ENCODE measurements at places on chromosomes 13 and 19.

DNA sequence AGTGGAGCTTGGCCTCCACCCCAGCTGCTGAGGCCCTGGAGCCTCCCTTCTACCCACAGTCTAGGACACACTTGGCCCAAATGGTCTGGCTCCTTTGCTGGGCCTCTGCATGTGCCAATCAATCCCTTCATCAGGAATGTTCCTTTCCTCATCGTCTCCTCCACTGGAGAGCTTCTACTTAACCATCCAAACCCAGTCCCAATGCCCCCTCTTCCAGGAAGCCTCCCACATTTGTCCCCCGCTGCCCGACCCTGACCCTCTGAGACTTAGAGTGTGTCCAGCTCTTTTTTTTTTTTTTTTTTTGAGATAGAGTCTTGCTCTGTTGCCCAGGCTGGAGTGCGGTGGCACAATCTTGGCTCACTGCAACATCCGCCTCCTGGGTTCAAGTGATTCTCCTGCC lies 2.5 kb downstream of the DUS3L start:
- DNase-seq, result no peak

DNA sequence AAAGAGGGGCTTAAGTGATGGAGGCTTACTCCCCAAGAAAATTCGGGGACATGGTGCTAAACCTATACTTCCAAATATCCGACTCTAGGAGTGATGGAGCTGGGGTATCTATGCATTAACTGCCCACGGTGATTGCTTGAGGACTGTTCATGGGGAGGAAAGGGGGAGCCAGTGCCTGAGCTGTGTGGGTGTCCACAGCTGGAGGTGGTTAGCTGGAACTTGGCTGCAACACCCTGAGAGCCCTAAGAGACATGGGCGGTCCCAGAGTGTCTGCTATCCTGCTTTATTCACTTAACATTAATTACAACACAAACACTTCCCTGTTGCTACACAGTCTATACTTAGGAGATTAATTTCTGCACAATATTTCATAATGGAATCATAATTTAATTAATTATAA lies 28.1 kb upstream of the POMP start:
- DNase-seq, result no peak

GRCh38 chr13:101866889-101867581 lies 414.6 kb downstream of the ITGBL1 start:
- no peak for DNase-seq

GRCh38 chr19:48218997-48219396 lies 36.7 kb downstream of the CARD8 start:
- no peak for DNase-seq

DNA sequence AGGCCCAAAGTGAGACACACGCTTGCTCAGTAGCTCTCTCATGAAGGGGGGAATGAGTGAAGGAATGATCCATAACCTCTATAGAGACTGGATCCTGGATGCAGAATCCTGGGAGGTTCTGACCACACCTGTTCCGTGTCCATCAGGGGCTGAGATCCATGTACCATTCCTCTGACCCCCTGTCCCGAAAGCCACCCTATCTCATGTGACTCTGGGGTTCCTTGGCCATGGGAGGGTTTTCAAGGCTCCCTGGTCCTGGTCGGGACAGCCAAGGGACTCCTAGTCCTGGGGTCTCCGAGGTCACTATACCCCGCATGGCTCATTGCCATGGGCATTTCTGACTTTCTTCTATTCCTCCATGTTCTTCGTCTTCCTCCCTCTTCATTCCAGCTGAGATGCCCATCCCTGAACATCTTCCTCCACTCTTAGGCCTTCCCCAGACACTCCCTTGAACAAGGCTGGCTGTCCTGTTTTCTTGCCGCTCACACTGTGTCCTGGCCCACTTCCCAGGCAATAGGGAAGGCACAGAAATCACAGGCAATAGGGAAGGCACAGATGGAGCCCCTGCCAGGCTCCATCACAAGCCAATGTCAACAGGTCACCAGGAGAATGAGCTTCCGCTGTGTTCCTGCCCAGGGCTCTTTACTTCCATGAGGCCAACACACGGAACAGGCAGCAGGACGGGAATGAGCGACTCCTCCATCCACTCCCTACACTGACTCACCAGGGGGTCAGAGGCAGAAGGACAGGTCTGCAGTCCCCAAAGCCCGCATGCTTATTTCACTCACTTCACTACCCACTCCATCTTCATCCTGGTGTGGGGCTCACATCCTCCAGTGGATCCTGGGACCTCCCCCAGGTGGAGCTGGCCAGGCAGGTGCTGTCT lies 3.2 kb downstream of the CEACAM5 start:
- no peak for DNase-seq

DNA sequence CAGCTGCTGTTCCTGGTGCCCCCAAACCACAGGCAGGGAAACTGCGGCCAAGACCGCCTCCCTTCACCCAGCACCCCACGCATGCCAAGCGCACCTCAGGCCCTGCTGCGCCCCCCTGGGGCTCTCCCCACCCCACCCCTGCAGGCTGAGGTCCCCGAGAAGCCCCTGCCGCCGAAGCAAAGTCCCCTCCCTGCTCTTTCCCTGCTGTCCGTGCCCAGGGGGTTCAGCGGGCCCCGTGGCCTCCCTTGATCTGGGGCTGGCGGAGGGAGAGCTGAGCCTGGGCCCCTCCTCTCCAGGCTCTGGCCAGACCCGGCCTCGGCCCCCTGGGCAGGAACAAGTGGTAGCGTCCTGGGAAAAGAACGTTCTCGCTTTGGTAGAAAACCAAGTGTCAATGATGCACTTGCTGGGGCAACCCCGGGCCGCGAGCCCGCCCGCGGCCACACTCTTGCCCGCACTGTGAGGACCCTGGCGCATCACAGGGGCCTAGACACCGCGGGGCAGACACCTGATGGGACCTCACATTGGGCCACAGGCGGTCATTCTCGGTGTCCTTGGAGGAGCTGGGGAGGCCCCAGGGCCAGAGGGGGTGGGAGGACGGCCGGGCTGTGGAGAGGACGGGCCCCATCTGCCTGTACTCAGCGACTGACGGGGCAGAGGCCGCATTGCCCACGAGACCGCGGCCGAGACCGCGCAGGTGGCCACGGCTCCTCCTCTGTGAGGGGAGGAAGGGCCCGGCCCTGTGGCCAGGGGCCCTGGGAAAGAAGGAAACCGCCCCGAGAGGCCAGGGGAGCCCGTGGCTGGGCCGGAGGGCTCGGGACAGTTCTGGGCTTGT lies 29.0 kb downstream of the GPX4 start:
- no peak for DNase-seq

DNA sequence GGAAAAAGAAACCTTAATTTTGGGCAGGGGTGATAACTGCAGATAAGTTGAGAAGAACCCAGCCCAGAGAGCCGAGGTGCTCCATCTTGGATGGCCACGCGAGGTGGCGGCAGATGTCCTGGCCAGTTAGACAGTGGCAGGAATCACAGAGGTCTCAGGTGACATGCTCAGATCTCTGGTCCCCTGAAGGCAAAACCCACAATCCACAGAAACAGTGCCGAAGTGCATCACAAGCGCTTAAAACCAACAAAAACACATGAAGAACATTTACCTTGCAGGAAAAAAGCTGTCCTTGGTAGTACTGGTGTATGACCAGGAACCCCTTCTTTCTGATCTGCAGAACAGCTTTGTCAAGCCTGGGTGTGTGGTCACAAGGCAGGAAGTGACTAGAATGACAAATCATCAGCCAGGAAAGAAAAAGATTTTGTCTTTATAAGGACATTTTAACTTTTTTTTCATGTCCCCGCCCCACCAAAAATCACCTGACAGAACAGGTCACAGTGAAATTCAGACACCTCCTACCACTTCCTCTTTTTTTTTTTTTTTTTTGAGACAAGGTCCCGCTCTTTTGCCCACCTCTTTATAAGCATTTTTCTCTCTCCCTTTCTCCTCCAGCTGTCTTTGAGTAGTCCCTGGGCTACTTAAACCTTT lies at the start of gene LCP1:
Gene LCP1 (minus strand): TSS at position 338 of the 651 bp plus-strand sequence. CDS start 22,515 bp downstream, outside the sequence.
- DNase-seq, result no peak

DNA sequence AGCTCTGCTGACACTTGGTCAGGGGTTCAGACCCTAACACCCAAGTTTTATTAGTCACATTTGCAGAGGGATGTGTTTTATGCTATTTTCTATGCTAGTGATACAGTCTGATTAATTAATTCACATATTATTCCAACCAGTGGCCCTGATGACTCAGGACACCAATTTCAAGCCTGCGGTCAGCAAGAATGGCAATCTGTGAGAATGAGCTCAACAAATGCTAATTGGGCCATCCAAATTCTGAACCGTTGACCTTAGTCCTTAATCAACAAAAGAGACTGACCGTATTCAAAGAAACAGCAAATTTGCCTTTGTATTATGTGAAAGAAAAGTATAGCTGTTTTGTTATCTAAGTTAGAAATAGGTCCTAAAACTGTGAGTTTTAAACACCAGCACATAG lies 9.6 kb upstream of the KL start:
- DNase-seq, result no peak

DNA sequence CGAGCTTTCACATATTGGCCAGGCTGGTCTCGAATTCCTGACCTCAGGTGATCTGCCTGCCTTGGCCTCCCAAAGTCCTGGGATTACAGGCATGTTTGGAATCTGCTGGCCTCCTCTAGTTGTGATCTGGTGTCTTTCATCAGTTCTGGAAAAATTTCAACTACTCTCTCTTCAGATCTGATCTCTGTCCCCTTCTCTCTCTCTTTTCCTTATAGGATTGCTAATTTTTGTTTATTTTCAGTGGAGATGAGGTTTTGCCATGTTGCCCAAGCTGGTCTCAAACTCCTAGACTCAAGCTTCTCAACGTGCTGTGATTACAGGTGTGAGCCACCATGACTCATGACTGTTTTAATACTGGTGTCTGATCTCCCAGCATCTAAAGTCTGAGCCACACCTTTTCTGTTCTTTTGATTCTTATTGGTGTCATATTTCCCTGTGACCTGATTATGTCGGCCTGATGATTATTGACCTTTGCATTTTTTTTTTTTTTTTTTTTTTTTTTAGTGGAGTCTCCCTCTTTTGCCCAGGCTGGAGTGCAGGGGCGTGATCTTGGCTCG lies 10.4 kb upstream of the NANOS2 start:
- no peak for DNase-seq

DNA sequence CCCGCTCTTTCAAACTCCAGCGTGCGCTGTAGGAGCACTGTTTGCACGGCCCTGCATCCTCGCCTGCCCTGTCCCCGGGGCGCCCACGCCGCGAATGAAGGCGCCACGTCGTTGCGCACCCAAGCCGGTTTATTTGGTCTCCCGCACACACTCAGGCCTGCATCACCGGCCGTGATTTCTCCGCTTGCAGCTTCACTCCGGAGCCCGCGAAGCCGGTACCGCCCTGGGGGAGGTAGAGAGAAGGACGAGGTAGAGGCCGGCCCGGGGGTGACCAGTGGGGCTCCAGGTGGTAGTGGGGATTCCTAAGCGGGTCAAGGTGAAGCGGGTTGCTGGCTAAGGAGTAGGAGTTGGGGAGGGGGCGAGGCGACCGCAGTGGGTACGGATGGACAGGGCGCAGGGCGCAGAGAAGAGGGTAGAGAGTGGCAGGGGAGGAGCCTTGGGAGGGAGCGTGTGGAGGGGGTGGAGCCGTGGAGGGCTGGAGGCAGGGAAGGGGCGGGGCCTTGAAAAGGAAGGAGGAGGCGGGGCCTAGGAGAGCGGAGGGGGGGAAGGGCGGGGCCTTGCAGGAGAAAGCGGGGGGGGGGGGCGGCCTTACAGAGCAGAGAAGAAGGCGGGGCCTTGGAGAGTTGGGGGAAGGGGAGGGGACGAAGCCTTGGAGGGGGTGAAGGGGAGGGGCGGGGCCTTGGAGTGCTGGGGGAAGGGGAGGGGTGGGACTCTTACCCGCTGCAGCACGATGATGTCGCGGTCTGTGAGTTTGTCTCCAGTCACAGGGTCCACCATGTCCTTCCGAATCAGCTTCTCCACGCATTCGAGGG lies 24.6 kb downstream of the NOSIP start:
- peak; percentile 95 for DNase-seq

DNA sequence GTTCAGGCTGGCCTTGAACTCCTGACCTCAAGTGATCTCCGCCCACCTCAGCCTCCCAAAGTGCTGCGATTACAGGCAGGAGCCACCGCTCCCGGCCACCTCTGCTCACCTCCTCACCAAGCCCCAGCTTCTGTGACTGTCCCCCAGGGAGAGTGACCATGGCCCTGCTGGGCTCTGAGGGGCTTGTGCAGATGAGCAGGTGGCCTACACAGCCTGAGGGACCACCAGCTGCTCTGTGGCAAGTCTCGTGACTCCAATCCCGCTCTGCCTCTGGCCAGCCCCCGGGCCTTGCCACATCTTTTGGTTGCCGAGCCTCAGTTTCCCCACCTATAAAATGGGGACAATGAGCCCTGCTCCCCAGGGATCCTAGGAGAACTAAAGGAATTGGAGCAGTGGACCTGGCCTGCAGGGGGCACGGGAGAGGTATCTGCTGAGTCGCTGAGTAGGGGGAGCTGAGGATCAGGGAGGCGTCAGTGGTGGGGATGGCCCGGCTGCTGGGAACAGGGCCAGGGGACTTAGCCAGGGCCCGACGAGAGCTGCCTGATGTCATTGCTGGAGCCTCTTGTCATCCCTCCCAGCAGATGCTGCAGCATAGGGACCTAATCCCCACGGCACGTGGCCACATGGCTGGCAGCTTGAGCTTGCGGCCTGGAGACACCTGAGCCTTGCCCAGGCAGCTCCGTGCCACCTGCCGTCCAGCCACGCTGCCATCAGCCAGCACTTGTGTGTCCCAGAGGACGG lies 74.7 kb downstream of the GADD45B start:
- no peak for DNase-seq

DNA sequence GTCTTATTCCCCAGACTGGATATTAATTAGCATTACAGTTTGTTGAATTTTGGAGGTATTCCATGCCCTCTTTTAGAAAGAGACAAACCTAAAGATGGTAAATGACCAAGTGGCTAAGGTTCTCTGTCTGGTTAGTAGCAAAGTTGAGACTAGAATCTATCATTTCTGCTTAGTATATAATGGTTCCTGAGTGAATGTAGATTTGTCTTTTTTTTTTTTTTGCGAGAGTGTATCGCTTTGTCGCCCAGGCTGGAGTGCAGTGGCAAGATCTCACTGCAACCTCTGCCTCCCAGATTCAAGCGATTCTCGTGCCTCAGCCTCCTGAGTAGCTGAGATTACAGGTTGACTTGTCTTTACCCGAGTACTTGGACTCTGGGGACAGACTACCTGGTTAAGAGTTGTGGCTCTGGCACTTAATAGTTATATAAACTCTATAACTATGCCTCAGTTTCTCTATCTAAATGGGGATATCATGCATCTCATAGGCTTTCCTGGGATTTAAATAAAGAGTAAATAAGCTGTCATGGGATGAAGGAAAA lies 2.7 kb downstream of the NAA16 start:
- no peak for DNase-seq

DNA sequence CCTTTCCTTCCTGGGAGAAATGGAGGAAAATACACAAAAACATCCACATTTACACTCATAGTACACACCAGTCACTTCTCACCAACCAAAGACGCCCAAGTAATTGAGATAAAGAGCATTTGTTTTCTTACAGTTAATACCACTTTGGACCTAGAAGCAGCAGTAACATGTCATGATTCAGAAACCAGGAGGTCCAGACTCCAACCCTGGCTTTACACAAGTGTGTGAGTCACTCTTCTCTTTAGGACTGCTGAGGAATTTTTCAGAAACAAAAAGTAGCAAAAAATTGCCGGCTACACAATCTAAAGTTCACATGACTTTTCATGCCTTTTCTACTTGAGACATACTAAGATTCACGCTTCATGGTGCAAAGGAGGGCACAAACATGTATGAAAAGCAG lies 42.1 kb downstream of the TUBGCP3 start:
- no peak for DNase-seq

GRCh38 chr19:55614711-55615542 lies 9.4 kb downstream of the ZNF784 start:
- DNase-seq, result no peak

Data from ecto neural progenitor cell (in vitro differentiated cells).